Left kidney (tissue), 8 donors: ENCODE measurements at places on chromosomes 1 and 21.

- no peak for DNase-seq
Measured at GRCh38 chr1:69878338-69878737, 310.6 kb downstream of the LRRC7 start.

DNA sequence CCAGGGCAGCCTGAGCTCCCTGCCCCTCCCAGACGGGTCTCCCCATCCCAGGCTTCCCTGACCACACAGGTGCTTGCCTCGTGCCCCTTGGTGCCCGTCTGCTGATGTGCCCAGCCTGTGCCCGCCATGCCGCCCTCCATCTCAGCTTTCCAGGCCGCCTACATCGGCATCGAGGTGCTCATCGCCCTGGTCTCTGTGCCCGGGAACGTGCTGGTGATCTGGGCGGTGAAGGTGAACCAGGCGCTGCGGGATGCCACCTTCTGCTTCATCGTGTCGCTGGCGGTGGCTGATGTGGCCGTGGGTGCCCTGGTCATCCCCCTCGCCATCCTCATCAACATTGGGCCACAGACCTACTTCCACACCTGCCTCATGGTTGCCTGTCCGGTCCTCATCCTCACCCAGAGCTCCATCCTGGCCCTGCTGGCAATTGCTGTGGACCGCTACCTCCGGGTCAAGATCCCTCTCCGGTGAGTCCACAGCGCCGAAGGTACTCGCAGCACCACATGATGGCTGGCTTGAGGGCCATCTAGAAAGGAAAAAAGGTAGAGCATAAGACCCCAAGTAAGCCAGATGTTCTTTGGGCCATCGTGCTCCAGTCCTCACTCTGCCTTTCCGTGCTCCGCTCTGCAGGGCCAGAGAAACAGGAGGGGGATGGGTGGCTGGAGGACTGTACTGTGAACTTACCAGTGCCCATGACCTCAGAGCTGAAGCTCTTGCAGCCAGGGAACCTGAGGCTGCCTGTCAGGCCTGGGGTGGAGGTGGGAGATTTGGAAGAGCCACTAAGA is 1.4 kb downstream of the ADORA1 start:
- no peak for DNase-seq

DNA sequence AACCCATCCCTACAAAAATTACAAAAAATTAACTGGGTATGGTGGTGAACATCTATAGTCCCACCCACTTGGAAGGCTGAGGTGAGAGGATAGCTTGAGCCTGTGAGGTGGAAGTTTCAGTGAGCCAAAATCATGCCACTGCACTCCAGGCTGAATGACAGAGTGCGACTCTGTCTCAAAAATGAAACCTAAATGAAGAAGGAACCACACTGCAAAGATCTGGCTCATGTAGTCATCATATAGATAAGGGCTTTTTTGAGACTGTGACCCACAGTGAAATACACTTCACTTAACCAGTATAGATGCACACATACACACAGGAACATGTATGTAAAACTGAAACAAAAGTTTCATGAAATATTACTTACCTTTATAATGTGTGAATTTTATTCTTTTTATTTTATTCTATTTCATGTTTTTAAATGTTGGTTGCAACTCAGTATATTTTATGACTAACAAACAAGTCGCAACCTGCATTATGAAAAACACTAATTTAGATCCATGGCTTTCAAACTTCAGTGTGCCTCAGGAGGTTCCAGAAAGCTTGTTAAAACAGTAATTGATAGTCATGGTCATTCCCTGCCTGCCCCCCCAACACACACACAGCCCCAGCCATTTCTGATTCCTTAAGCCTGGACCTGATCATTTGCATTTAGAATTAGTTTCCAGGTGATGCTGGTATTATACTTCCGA is 189.5 kb downstream of the PATJ start:
- no peak for DNase-seq

- no peak for DNase-seq
Measured at GRCh38 chr1:206769304-206769731, 1.3 kb upstream of the IL19 start.

GRCh38 chr1:25563330-25564215 is 20.2 kb downstream of the LDLRAP1 start:
- DNase-seq = no peak

GRCh38 chr1:4172644-4173599 is 272.9 kb upstream of the C1orf174 start:
- no peak for DNase-seq

DNA sequence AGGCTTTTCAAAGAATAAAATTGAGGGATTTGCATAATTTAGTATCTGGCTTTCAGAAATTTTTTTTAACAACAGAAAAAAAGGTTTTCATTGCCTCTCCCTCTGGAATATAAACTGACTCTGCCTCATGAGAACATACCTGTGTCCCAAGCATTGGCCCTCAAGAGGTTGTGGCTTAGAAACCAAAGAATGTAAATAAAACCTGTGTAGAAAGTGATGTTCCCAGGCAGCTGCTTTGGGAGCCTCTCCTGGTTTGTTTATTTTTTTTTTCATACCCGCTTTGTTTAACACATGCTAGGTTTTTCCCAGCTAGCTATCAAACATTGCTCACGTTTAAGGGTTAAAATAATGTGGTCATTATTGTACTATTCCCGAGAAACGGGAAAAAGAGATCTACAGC is 40.5 kb upstream of the IFNAR2 start:
- no peak for DNase-seq

- DNase-seq = no peak
Measured at GRCh38 chr21:33110340-33110715, 40.4 kb downstream of the OLIG1 start.

GRCh38 chr21:43016728-43017127 is 42.4 kb downstream of the PKNOX1 start:
- no peak for DNase-seq
